ENCODE measurements at places on chromosomes 1 and 21. TPM values are rescaled to one million over a fixed set of nuclear protein-coding genes. Genes with fewer than 3 reads are reported as not detected.

The TSPEAR gene
- total RNA-seq = not detected

The ZNF648 gene
- not detected for total RNA-seq

The OR6K3 gene
- total RNA-seq = not detected

The GNG4 gene
- 0.19 TPM for total RNA-seq

The GNAI3 gene
- total RNA-seq = 10.0 TPM

The GJA4 gene
- 5.9 TPM for total RNA-seq

The LRRC8B gene
- total RNA-seq = 11.1 TPM

The TSACC gene
- not detected for total RNA-seq

Data from natural killer cell treated with Interleukin-12 subunit alpha and Interleukin-12 subunit beta and Interleukin-15 and Interleukin-18, amount 100 ng/mL, for 72 hours (primary cell).